Stimulated activated naive CD8-positive, alpha-beta T cell treated with anti-CD3 and anti-CD28 coated beads, Interleukin-15, Interleukin-2, amounts not matched to agents 100 U/mL and 50 U/mL, for 24 hours (primary cell): ENCODE measurements at places on chromosomes 11 and 22.

DNA sequence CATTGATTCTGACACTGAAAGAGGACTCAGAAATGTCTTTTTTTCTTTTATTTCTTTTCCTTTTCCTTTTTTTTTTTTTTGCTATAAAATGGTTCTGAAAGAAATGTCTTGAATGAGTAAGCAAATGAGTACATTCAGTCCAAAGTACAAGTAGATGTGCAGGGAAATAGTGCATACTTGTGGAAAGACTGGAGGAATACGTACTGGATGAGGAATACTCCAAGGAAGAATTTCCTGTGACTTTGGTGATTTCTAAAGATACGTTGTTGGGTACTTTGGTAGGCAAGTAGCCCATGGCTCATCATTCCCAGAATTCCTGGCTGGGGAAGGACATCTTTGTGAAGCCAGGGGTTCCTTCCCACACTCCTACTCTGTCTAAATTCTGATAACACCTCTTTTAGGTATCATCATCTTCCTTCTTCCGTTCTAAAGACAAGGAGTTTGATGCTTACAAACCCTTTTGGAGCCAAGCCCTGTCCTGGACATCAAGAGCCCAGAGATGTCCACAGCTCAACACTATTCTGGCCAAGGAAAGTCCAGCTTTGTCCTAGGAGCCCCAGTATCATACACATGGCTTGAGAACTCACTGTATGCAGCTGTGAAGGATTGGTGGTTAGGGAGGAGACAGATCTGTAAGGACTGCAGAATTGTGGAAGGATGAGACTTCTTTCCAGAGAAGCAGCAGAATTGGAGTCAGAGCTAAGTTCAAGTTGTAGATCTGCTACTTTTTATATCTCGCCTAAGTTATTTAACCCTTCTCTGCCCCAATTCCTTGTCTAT lies 4.8 kb upstream of the NUP98 start:
- no peak for DNase-seq

- DNase-seq: no peak
Observed at GRCh38 chr11:112715056-112715455, 246.2 kb upstream of the NCAM1 start.

DNA sequence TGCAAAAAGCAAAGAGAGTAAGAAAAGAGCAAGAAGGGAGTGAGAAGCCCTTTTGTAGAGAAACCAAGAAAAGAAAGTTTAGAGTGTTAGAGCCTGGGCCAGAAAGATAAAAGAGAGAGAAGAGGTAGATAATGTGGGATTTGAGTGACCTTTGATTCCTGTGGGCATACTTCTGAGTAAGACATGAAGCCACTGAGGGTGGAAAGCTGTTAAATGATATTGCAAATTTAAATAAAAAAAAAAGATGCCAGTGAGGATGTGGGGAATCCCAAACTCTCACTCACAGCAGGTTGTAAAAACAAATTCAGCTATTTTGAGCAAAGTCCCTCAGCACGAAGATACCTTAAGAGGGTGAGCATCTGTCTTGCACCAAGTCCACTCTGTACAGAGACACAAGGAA lies 59.4 kb upstream of the TOP3B start:
- DNase-seq: no peak

GRCh38 chr11:15101072-15101709 lies 13.5 kb upstream of the INSC start:
- DNase-seq: peak; percentile 60

DNA sequence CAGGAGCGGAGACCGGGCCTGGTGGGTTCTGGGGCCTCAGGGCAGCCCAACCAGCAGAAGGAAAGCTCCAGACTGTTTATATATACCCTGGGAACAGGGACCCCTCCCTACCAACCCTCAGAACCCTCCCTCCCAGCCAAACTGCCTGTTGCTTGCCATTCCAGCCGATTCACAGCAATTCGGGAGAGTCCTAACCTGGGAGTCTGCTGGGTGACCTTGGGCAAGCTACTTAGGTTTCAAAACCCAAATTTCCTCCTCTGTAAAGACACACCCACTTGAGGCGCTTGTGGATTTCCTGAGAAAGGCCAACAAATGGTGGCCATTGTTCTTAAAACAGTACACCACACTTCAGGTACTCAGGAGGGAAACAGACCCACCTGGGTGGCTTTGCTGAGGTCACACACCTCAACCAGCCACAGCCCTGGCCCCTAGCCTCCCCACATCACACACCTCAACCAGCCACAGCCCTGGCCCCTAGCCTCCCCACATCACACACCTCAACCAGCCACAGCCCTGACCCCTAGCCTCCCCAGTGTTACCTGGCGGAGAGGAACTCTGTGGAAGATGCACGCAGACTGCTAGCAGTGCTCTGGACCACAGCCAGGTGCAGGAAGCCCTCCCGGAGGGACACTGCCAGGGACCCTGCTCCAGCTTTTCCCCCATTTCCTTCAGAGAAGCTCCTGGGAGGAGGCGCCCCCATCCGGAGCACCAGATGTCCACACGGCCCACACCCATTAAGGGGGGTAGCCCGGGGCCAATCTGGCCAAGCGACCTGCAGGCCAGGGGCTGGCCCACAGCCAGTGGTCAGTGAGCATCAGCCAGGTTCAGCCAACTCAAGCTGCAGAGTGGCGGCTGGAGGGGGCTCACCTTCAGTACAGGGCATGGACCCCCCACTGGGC lies 6.2 kb downstream of the SHISA8 start:
- DNase-seq: no peak

GRCh38 chr11:3933165-3933628 lies 77.7 kb downstream of the STIM1 start:
- no peak for DNase-seq

DNA sequence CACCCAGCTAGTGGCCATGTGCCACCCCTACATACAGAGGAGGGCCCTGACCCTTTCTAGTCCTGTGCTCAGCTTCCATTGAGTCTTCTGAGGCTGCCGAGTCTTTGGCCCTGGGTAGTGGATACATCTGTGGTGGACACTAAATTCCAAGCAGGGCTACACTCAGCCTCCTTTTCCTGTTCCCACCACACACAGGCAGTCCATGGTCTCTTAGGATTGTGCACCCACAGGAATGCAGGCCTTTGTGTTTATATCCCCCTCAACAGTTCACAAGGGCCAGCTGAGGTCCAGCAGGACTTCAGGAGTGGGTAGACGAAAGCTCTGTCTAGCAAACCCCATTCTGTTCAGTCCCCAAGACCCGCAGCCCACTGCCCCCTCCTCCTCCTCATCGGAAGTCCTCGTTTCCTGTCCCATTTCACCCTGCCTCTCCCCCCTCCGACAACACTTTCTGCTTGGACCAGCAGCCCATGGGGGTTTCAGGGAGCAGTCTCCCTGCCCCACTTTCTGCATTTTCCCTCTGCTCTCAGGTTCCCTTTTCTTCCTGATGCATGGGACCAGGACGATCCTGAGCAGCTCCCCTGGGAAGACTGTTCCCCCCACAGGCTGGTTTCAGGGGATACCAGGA lies 91.8 kb downstream of the SWAP70 start:
- no peak for DNase-seq

GRCh38 chr11:22163394-22163797 lies 29.5 kb upstream of the ANO5 start:
- DNase-seq: no peak

GRCh38 chr11:128747728-128748148 lies 53.9 kb downstream of the FLI1 start:
- no peak for DNase-seq

GRCh38 chr11:36500315-36500721 lies 9.8 kb downstream of the TRAF6 start:
- DNase-seq: no peak

DNA sequence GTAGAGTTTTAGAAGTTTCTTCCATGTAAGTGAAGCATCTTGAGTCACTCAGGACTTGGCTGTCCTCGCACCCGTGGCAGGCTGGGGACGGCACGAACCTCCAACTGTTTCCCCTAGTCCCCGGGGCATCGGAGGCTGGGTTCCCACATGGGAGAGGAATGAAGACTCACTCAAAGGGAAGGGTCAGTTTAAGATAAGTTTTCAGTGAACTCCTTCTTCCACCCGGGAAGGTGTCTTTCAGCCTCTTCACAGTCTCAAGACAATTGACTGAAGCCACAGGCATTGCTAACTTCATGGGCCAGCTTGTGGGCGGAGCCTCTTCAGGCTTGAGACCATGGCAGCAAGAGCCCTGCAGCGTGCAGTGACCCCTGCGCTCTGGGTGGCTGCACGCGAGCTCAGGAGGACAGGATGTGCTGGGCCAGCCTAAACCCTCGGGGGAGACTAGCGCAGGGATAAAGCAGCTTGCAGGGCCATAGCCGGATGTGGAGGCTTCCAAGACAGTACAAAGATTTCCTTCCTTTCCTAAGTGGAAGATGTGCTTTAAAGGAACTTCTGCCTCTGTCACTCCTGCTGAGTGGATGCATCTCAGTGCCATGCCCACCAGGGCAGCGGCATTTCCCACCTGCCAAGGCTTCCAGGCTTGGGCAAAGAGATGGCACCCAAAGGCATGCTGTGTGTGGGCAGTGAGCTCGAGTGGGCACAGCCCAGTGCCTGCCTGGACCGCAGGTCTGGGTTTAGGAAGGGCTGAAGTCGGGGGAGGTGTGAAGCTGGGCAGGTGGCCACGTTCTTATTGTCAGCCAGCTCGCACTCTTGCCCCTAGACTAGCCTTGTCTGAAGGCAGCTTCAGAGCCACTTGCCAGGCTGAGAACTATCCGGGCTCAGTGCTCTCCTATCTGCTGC lies 32.9 kb downstream of the PPIL2 start:
- DNase-seq: no peak

DNA sequence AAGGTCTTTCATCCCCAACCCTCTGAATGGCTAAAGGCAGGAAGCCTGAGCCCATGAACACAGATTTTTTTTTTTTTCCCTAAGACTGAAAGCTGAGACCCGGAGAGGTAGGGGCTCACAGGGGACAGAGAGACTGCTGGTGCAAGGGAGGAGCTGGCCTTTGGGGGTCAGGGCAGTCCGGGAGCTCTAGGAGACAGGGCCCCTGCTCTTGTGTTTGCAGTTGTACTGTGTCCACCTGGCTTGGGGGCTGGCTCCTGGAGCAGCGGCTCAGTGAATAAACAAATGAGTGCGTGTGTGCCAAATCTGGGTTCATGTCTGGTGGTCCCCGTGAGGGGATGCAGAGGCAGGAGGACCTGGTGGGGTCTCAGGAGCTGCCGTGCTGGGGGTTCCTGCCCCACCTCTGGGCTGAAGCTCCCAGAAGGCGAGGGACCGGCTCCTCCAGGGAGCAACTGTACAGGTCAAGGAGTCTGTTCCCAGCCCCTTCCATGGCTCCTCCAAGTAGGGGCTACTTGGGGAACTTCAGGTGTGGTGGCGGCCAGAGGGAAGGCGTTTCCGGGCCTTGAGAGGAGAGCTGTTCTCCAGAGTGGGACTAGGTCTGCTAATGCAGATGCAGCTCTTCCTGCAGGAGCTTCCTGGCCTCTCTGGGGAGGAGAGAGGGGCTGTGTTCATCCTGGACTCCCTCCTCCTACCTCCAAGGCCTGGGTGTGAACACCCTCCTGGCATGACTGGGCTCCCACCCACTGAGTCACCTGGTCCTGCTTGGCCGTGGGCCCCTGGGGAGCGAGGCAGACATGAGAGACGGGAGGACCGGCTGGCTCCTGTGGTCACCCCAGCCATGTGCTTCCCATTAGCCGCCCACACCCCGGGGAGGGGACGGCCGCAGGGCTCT lies 57.6 kb downstream of the FBXO7 start:
- no peak for DNase-seq

DNA sequence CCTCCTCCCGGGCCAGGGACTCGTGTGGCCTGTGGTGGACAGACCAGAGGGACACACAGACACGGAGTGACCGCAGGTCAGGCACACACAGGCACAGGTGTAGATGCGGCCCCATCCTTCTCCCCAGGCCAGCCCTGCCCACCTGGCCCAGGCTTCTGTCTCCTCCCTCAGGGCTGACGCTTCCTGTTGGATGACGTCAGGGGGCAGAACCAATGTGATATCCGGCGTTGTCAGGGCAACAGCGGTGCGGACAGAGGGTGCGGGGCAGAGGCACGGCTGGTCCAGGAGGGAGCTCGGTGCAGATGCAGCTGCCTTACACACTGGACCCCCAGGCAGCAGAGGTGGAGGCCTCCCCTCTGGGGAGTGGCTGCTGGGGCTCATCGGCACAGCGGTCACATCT lies 2.9 kb upstream of the TUBGCP6 start:
- no peak for DNase-seq

DNA sequence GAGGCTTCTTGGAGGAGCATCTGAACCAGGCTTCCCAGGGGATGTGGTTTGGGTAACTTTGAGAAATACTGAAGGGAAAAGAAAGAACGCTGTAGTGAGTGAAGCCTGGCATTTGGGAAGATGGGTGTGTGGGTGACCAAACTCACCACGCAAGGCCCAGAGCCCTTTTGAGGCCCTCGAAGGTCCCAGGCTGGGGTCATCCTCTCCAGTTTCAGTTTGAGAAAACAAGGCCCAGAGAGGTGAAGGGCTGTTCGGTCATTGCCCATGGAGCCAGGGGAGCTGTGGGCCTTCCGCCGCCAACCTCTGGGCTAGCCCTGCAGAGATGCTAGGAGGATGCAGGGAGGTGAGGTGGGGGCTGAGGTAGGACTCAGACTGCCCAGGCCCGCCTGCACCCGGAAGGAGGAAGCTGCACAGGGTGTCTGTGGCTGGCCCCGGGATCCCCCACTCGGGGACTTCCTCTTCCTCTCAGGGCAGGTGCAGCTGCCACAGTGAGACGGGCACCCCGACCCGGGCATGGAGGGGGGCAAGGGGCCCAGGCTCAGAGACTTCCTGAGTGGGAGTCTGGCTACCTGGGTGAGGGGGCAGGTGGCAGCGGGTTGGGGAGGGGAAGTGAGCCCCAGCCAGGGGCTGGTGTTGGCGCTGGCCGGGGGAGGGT lies at the start of gene CCDC88B:
CCDC88B (plus strand) TSS at position 451 of the 655 bp plus-strand sequence; CDS start at position 514, 63 bp downstream.
- peak; percentile 89 for DNase-seq

DNA sequence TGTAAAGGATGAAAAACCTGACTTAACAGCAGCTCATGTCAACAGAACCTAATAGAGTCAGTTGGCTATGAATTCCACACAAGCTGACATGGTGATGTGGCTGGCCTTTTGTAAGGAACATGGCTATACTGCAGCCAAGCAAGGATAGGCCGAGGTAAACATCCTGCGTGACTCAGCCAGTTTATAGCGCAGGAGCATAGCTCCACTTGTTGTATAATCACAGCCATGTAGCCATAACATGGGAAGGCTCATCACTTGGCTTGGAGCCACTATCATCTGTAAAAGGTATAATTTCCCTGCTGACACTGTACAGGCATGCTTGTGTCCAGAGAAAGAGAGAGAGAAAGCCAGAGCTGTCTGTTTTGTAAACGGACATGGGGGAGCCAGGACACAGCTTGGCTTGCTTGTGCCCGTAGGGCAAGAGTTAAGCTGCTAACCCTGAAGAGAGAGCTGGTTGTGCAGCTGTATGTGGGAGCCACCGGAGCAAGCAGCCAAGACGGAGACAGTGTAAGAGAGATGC lies 104.4 kb upstream of the PLET1 start:
- no peak for DNase-seq

DNA sequence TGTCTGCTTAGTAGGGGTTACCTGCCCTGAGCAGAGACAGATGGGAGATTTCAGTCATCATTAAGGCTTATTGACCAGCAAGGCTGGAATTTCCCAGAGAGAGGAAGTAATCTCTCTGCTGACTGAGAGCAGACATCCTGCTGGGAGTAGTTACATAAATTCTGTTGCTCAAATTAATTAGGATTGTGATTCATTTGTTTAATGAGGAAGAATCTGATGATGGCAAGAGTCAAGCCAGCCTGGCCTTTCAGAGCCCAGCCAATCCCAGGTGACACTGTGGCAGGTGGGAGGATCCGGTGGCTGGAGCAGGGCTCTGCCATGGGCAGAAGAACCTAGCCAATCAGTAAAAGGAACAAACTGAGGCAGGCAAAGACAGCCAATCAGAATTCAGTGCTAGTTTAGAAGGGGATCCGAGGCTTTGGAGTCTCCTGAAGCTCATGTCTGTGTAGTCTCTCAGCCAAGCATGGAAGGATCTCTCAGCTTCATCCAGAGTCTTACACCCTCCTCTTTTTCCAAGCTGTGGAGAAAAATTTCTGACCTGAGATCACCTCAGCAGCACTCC lies 61.2 kb upstream of the CHST1 start:
- DNase-seq: peak; percentile 33

- DNase-seq: no peak
Observed at GRCh38 chr11:38219636-38220035, 1621.6 kb upstream of the RAG2 start.
